CD4-positive, CD25-positive, alpha-beta regulatory T cell (primary cell): ENCODE measurements at places on chromosomes 13 and 19. TPM values are rescaled to one million over a fixed set of nuclear protein-coding genes. Genes with fewer than 3 reads are reported as not detected.

DNA sequence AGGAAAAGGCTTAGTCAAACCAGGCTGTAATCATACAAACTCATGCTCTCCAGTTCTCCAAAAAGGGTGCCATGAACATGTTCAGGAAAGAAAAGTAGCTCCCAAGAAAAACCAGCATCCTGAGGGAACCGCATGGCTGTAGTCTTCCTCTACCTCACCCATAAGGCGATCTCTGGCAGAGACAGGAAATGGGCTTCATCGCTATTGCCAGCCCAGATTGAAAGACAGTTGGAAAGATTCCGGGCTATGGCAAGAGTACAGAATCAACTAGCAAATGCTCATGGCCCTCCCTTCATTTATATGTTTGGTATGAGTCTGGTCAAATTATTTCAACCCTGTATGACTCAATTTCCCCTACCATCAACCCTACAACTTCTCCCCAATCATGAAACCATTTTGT is 140.1 kb downstream of the LHFPL6 start:
- H3K27me3 ChIP-seq = no peaks in the 10 kb centered on the region
- no peak overlapping the region for H3K4me3 ChIP-seq

DNA sequence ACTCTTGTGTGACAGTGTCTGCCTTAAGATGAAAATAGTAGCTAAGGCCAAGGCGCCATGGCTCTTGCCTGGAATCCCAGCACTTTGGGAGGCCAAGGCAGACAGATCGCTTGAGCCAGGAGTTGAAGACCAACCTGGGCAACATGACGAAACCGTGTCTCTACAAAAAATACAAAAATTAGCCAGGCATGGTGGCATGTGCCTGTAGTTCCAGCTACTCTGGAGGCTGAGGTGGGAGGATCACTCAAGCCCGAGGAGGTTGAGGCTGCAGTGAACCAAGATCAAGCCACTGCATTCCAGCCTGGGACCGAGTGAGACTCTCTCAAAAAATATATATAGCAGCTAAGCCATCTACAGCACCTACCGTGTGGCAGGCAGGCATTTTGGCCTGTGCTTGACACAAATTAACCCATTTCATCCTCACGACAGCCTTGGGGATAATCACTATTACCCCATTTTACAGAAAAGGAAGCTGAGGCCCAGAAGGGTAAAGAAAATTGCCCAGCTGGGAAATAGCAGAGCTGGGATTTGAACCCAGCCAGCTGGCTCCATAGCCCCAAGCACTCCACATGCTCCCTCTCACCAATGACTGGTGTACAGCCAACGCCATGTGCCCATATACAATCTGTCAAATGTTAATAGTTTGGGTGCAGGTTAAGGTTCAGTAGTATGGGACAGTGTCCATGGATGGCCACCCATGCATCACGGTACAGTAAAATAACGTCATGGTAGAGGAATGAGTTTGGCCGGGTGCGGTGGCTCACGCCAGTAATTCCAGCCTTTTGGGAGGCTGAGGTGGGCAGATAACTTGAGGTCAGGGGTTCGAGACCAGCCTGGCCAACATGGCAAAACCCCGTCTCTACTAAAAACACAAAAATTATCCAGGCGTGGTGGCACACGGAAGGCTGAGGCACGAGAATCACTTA is 3.1 kb downstream of the SLC1A5 start:
- no peak for DNase-seq
- no peaks in the 10 kb centered on the region for H3K27me3 ChIP-seq
- peaks cover 20% of the 10 kb centered on the region for H3K36me3 ChIP-seq
- H3K27ac ChIP-seq = peak overlapping the region; percentile 86
- peaks cover 56% of the 10 kb centered on the region for H3K4me1 ChIP-seq

Gene LILRA1
- not detected for total RNA-seq

Gene ACP5
- total RNA-seq = 40.4 TPM

DNA sequence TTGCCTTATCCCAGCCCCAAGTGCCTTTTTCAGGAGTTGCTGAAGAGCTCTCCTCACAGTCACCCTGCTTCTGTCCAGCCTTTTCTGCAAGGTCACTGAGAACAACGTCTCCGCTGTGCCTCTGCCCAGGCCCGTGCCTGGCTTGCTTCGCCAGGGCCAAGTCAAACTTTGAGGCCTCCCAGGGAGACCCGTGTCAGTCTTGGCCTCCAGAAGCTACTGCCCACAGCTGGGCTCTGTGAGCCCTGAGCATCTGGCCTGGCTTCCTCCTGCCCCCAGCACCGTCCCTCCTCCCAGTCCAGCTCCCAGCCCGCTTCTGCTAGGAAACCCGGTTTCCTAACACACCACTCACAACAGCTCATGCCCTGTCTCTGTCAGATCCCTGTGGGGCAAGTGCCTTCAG is 165.9 kb downstream of the TEX29 start:
- H3K4me1 ChIP-seq = no peaks in the 10 kb centered on the region
- no peaks in the 10 kb centered on the region for H3K27me3 ChIP-seq
- H3K4me3 ChIP-seq = no peak overlapping the region
- H3K27ac ChIP-seq = no peak overlapping the region
- no peaks in the 10 kb centered on the region for H3K36me3 ChIP-seq
- DNase-seq = no peak

Gene IL4I1
- 3.7 TPM for total RNA-seq

GRCh38 chr13:93767180-93767916 is 540.7 kb downstream of the GPC6 start:
- H3K36me3 ChIP-seq = no peaks in the 10 kb centered on the region
- no peaks in the 10 kb centered on the region for H3K27me3 ChIP-seq
- H3K4me3 ChIP-seq = no peak overlapping the region

DNA sequence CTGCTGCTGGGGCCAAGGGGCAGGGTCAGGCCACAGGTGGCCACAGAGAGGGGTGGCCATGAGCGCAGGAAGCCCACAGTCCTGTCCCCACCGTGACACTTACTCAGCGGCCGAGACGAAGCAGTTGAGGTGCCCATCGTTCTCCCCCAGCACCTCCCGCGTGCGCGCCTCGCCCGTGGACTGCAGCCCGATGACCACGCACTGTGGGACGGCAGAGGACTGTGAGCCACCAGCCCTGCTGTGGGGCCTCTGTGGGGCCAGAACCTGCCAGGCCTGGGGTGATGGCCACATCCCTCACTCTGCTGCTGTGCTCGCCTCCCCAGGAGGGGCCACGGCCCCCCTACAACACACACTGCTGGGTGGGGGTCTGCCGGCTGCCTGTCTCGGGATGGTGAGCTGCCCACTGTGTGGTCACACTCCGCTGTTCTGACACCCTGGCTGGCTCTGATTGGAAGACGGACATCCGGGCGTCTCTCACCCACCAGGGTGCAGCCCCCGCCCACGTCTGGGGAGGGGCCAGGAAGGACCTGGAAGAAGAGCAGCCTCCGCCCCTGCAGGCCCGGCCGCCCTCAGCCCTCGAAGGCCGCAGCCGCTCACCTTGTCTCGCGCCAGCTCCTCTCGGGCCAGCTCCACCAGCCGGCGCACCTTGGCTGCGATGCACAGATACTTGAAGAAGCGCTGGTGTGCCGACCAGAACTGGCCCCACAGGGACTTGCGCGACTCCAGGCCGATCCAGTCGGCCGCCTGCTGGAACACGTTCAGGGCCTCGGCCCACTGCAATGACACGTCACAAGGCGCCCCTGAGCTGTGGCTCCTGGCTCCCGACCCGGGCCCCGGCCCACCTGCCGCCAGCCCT is 13.2 kb downstream of the GPX4 start:
- H3K4me1 ChIP-seq = peaks cover 7% of the 10 kb centered on the region
- no peak overlapping the region for H3K27ac ChIP-seq
- no peaks in the 10 kb centered on the region for H3K27me3 ChIP-seq

GRCh38 chr19:23587546-23587945 is 99.5 kb downstream of the ZNF675 start:
- H3K4me3 ChIP-seq = no peak overlapping the region
- no peaks in the 10 kb centered on the region for H3K27me3 ChIP-seq
- H3K36me3 ChIP-seq = no peaks in the 10 kb centered on the region
- H3K4me1 ChIP-seq = no peaks in the 10 kb centered on the region

- H3K4me1 ChIP-seq = no peaks in the 10 kb centered on the region
- no peak overlapping the region for H3K4me3 ChIP-seq
- no peaks in the 10 kb centered on the region for H3K36me3 ChIP-seq
- H3K27ac ChIP-seq = no peak overlapping the region
- no peaks in the 10 kb centered on the region for H3K27me3 ChIP-seq
Measured at GRCh38 chr19:12098040-12098439, 33.5 kb downstream of the ZNF844 start.

Gene ZFP30
- total RNA-seq = 10.7 TPM

DNA sequence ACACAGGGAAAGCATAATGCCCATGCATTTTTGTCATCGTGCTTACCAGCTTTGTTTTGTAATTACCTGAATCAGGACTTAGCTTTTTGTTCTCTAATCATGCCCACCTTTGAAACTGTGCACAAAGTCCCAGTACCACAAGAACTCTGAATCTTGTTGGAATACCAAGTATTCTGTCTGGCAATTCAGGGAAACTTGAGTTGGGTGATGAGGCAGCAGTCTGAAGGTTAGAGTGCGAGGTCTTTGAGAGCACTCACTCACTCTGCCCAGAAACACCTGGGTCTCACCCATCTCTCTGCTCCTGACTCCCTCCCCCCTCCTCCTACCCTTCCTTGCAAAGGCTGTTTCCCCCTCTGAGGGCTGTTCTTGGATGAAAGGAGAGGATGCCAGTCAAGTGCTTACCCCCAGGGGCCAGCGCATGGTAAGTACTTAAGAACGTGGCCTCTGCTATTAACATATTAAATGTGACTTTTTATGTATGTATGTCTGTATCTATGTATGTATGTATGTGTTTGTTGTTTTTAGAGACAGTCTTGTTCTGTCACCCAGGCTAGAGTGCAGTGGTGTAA is 22.4 kb downstream of the SIPA1L3 start:
- no peak overlapping the region for H3K4me3 ChIP-seq
- H3K36me3 ChIP-seq = peaks cover 5% of the 10 kb centered on the region
- DNase-seq = no peak
- H3K4me1 ChIP-seq = no peaks in the 10 kb centered on the region
- no peaks in the 10 kb centered on the region for H3K27me3 ChIP-seq

DNA sequence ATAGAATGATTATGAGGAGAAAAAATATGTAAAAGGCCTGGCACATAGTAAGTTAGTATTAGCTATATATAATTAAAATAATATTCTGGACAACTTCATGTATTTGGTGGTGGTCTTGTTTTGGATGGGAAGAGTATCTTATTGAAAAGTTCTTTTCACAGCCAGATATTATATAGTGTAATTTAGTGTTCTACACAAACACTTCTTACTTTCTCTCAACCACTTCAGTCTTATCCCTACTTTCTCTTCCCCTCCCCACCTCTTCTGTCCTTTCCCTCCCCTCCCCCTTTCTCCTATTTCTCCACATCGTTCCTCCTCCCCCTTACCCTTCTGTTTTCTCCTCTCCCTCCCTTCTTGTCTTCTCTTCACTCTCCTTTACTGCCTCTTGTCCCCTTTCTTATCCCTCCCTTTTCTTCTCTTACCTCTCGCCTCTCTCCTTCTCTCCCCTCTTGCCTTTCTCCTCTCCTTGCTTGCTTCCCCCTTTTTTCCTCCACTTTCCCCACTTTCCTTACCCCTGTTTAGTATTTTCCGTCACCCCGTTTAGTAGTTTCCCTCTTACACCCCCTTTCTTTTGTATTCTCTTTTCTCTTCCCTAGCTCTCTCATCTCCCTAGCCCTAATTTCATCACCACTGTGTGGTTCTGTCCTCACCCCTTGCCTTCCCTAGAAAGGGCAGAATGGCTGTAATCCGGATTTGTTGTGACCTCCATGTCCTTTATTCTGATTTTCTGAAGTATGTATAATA is 107.2 kb upstream of the MLNR start:
- no peaks in the 10 kb centered on the region for H3K27me3 ChIP-seq
- peaks cover 24% of the 10 kb centered on the region for H3K4me1 ChIP-seq
- no peak overlapping the region for H3K27ac ChIP-seq
- no peak for DNase-seq
- peak overlapping the region; percentile 46 for H3K4me3 ChIP-seq
- peaks cover 23% of the 10 kb centered on the region for H3K36me3 ChIP-seq

Gene STOML3
- not detected for total RNA-seq

DNA sequence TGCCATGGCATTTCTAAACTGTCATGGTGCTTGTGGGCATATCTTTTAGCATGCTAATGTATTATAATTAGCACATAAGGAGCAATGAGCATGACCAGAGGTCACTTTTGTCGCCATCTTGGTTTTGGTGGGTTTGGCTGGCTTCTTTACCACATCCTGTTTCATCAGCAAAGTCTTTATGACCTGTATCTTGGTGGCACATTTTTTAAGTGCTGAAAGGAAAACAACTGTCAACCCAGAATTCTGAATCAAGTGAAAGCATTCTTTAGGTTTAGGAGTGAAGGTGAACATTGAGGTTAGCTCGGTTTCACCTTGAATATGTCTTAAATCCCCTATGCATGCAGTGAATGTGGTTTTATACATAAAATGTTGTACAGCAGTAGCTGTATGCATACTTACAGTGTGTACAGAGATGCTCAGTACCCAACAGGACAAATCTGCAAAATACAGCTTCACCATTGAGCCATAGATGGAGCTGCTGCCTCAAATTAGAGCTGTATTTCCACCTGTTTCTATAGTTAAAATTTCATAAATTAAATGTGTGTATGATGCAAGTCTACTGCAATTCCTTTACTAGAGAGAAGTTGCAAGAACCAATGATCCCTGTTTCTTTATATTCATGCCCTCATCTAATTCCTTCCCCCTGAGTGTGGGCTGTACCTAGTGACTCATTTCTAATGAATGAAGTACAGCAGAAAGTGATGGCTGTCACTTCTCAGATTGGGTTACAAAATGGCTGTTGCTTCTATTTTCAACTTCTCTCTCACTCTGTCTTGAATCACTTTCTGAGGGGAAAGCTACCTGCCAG is 25.2 kb upstream of the IGSF23 start:
- no peak for DNase-seq
- H3K27me3 ChIP-seq = no peaks in the 10 kb centered on the region
- no peak overlapping the region for H3K4me3 ChIP-seq

GRCh38 chr13:26656919-26657318 is 99.4 kb downstream of the WASF3 start:
- H3K4me3 ChIP-seq = no peak overlapping the region
- H3K4me1 ChIP-seq = no peaks in the 10 kb centered on the region
- H3K27ac ChIP-seq = no peak overlapping the region
- peaks cover 7% of the 10 kb centered on the region for H3K27me3 ChIP-seq
- DNase-seq = no peak
- H3K36me3 ChIP-seq = no peaks in the 10 kb centered on the region

- no peak overlapping the region for H3K4me3 ChIP-seq
- H3K36me3 ChIP-seq = no peaks in the 10 kb centered on the region
- H3K4me1 ChIP-seq = peaks cover 28% of the 10 kb centered on the region
- no peak for DNase-seq
- H3K27me3 ChIP-seq = no peaks in the 10 kb centered on the region
Measured at GRCh38 chr19:6514089-6514488, 12.0 kb upstream of the TUBB4A start.

Gene TMC4
- 1.1 TPM for total RNA-seq

- H3K27me3 ChIP-seq = no peaks in the 10 kb centered on the region
- no peaks in the 10 kb centered on the region for H3K36me3 ChIP-seq
- DNase-seq = no peak
- H3K4me3 ChIP-seq = no peak overlapping the region
- H3K27ac ChIP-seq = no peak overlapping the region
Measured at GRCh38 chr19:31568724-31569123, 219.5 kb upstream of the TSHZ3 start.

GRCh38 chr13:75505327-75505726 is 23.4 kb upstream of the TBC1D4 start:
- H3K36me3 ChIP-seq = no peaks in the 10 kb centered on the region
- no peak overlapping the region for H3K27ac ChIP-seq
- H3K4me1 ChIP-seq = no peaks in the 10 kb centered on the region
- H3K4me3 ChIP-seq = no peak overlapping the region
- no peak for DNase-seq
- H3K27me3 ChIP-seq = no peaks in the 10 kb centered on the region

Gene CD70
- 24.3 TPM for total RNA-seq

GRCh38 chr13:108877300-108877699 is 247.9 kb downstream of the MYO16 start:
- no peaks in the 10 kb centered on the region for H3K4me1 ChIP-seq
- H3K36me3 ChIP-seq = no peaks in the 10 kb centered on the region
- no peak overlapping the region for H3K4me3 ChIP-seq
- no peaks in the 10 kb centered on the region for H3K27me3 ChIP-seq
- no peak for DNase-seq
